ENCODE measurements at places on chromosomes 6 and 20.

- DNase-seq = no peak
Observed at GRCh38 chr20:54167909-54168872, 5.6 kb downstream of the CYP24A1 start.

DNA sequence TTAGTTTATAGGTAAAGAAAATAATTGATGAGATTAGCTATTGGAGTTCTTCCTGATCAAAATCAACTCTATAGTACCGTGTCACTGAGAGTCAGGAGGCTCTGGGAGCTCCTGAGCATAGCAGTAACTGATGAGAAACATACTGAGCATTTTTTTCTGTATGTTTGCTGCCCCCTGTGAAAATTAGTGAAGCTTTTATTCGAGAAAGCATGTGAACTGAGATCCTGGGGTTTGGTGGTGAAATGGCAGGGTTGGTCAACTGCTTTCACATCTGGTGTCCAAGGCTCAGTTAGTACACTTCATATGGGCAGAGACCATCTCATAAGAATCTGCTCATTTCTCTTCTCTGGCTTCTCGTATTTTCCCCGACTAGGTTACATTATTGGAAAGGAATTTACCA, 4.1 kb upstream of the ABT1 start:
- no peak for DNase-seq

DNA sequence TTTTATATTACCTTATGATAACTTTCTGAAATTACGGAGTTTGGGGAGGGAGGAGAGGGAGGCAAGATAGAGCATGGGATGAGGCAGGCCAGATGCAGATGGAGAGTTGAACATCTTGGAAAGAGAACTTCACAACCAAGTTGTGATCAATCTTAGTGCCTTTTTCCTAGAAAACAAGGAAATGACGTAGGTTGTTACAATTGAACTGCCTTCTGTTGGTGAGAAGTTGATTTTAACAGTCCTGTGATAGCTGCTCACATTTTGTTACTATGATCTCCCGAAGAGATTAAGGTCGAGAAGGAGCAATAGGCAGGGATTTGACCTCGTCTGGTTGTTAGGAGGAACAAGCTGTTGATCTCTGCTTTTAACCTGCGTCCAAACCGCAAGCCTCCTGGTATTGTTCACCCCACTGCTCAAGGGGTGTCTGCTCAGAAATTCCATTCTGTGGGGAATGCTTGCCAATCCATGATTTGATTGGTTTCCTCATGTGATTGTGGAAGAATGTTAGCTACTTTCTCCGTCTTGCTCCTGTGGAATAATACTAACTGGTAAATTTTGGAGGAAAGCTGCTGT, 35.1 kb downstream of the TIAM2 start:
- DNase-seq = no peak

DNA sequence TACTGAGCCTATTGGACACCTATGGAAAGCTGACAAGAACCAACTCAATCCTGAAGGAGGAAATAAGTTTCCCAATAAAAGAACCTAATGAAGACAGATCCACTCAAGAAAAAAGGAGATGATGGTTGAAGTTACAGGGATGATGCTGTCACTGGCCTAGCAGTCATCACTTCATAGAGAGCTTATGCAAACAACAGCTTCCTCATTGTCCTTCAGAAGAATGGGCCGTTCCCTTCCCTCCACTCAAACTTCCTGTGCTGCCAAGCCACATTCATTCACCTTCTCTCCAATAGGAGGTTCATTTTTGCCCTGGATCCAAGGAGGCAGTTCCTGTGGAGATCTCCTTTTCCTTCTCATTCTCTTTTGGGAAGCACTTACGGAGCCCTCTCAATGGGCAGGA, 13.8 kb upstream of the PM20D2 start:
- DNase-seq = no peak

GRCh38 chr20:33917831-33918525, 75.7 kb upstream of the RALY start:
- peak; percentile 15 for DNase-seq

- DNase-seq = no peak
Observed at GRCh38 chr6:39917329-39917728, 16.9 kb downstream of the MOCS1 start.

DNA sequence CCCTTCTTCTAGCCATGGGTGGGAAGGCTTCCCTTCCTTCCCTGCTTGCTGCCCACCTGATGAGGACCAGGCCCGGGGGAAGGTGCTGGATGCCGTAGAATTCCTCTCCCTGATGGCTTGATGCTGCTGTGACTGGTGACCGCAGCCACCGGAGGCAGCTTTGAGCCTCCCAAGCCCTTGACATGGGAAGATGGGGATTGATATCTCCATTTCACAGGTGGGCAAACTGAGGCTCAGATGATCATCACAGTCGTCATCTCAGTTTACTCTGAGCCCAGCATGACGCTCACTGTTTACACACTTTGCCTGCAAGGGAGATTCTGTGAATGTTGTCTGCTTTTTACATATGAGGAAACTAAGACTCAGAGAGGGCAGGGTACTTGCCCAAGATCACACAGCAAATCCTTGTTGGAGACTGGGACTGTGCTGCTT, 43.9 kb downstream of the SRC start:
- no peak for DNase-seq

DNA sequence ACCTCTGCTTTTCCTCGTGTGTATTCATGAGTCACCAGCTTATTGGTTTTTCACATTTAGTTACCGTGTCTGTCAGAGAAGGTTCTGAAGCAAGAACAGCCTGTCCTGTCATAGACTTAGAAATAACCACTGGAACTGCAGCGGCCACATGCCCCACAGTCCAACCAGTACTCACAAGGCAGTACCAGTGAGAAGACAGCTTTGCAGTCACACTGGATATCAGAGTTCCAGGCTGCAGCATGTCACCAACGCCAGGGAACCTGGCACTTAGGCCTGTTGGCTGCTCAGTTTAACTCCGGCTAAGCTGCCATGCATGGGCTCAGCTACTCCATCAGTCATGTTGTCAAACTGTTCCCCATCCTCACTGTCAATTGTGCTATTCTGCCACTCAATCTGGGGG, 40.1 kb downstream of the ADNP start:
- no peak for DNase-seq

GRCh38 chr6:125194941-125195340, 41.4 kb downstream of the TPD52L1 start:
- no peak for DNase-seq

DNA sequence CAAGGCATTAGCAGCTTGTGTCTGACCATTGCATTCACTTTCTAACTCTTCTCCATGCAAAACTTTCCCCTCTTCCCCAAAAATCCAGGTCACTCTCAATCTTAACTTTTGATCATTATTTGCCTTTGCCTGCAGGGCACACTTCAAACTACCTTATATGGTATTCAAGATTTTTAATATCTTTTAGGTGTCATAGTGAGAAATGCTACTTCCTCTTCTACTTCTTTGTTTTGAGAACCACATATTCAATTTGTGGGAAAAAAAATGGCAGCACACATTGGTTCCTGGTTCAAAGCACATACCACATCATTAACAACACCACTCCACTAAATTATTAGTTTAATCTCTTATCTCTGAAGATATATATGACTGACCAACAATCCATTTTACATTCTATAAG, 1267.0 kb upstream of the CITED2 start:
- peak; percentile 15 for DNase-seq

DNA sequence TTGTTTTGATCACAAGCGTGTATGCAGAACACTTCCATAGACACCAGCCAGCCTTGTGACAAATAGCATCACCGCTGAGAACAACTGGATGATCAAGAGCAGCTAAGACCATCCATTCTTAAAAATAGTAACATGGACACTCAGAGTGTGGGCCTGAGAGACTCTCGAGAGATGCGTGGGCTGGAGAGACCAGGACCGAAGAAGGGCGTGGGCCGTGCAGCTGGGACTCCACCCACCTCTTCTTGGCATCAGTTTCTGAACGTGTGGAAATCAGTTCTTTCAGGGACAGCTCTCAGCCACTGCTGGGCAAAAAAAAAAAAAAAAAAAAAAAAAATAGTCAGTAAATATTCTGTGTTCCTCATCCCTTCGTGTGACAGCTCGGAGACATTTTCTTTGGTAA, 314.5 kb upstream of the CDH4 start:
- DNase-seq = no peak

DNA sequence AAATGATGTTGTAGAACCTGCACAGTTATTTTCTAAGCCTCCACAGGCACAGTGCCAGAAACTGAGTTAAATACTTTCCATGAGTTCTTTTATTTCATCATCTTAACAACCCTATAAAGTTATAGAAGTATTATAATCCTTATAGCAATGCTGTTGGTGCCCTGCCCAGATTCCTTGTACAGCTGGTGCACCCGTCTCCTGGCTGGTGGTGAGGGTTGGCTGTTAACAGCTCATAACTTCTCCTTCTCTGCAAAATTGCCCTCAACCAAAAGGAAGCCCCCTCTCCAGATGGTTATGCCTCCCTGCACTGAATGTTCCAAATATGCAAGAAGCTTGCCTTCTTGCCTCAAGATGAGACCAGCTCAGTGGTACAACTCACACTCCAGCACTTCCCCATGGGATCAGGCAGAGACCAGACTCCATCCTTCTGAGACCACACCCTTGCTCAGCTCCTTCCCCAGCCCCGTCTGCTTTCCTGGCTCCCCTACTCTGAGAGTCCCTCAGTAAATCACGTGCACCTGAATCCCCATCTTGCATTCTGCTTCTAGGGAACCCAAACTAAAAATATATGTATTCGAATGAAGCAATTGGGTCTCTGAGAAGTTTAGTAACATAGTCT, 304.4 kb upstream of the PLCB4 start:
- DNase-seq = no peak

DNA sequence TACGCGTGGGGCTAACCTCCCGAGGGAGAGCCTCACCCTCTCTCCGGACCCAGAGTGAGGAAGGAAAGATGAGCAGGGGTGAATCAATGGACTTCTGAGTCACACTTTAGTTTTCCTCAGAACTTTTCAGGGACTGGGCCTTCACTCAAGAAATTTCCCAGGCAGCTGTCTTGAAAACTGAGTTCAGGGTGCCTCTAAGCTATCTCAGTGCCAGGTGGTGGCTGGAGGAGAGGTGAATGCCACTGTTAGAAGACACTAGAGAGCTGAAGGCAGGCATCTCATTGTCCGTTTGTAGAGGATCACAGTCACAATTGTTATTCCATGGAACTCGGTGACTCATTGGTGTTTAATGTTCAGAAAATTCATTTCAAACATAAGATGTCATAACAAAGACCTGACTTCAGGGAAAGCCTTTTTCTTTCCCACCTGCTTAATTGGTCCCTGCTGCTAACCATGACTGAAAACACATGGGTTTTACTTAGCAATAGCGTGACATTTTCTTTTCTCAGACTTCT, 5.3 kb upstream of the SERPINB6 start:
- no peak for DNase-seq

- no peak for DNase-seq
Observed at GRCh38 chr6:4759997-4760396, 16.2 kb upstream of the CDYL start.

- DNase-seq = no peak
Observed at GRCh38 chr6:1709234-1709641, 99.5 kb downstream of the FOXC1 start.

GRCh38 chr6:147774856-147775255, 266.4 kb downstream of the SAMD5 start:
- DNase-seq = no peak

GRCh38 chr20:19785983-19786285, 27.9 kb downstream of the RIN2 start:
- DNase-seq = no peak

DNA sequence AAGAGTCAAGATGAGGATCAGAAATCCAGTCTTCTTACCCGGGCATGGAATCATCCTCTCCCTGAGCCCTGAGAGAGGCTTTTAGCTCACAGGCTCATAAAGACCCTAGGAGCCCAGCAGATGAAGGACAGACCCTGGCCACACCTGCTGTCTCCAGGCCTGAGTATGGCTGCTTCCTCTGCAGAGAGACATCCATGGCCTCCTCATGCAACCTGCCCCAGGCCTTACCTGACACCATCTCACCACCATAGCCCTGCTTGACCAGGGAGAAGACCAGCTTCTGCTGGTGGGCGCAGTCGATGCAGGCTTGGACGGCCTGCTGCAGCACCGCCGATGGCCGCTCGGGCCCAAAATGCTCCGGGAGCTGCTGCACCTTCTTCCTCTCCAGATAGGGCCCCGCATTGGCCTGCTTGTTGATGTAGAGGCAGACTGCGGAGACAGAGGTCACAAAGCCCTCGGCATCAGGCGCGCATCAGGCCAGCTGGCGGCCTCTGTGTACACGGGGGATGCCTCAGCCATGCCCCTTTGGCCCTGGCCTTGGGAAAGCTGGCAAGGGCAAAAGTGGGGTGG, 77.6 kb downstream of the SCML4 start:
- DNase-seq = no peak

DNA sequence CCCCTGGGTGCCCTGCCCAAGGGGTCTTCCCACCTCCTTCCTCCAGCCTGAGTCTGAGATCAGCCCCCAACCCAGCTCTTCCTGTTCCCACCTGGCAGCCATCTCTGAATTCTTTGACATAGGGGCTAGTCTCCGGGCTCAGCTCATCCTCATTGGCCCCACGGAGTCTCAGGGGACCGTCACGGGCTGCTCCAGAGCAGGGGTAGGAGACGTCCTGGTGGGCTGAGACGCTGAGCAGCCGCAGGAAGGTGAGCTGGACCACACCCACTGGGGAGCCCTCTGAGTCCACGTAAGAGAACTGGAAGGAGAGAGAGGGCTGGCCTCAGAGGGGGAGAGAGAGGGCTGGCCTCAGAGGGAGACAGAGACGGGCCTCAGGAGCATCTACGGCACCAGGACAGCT, 28.1 kb downstream of the COL11A2 start:
- no peak for DNase-seq

GRCh38 chr6:36283608-36284007, 13.7 kb downstream of the PNPLA1 start:
- DNase-seq = no peak

DNA sequence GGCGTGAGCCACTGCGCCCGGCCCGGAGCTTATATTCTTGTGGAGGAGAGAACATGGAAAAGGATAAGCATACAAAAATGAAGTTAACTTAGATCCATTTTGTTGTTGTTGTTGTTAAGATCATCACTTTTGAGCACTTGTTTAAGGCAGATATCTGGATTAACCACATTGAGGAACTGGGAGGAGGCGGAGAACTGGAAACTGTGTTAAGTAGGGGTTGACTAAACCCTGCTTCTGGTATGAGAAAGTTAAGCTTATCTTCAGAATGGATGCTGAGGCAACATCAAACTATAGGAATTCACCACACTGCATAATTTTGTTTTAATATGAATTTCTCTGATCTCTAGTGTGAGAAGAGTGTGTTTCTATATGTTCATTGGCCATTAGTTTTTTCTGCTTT, 57.6 kb downstream of the GCNT2 start:
- DNase-seq = no peak

GRCh38 chr6:124770784-124771183, 191.5 kb upstream of the RNF217 start:
- no peak for DNase-seq

DNA sequence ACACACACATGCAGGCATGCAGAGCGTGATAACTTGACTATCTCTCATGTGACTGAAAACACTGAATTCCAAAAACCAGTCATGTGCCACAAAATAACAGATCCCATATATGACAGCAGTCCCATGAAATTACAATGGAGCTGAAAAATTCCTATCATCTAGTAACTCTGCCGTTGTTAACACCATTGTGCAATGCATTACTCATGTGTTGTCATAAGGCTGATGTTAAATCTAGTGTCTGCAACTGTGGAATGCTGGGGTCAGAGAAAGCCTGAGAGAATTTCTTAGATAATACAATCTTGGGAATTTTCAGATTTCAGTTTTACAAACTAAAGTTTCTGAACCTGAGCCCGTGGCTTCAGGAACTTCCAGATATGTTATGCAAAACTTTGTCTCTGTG, 70.2 kb downstream of the LYRM4 start:
- DNase-seq = no peak

- DNase-seq = no peak
Observed at GRCh38 chr6:150024646-150025155, 631 bp downstream of the RAET1L start.

Measured in GM12878 (cell line).